Upper lobe of left lung (tissue), 6 donors: ENCODE measurements at places on chromosomes 16 and 17. TPM values are rescaled to one million over a fixed set of nuclear protein-coding genes. Genes with fewer than 3 reads are reported as not detected.

The GLIS2 gene
- total RNA-seq = 22.0 TPM

The MPV17L gene
- total RNA-seq = 2.8 TPM

The ZNF287 gene
- 6.5 TPM for total RNA-seq

The TPPP3 gene
- total RNA-seq = 105 TPM

DNA sequence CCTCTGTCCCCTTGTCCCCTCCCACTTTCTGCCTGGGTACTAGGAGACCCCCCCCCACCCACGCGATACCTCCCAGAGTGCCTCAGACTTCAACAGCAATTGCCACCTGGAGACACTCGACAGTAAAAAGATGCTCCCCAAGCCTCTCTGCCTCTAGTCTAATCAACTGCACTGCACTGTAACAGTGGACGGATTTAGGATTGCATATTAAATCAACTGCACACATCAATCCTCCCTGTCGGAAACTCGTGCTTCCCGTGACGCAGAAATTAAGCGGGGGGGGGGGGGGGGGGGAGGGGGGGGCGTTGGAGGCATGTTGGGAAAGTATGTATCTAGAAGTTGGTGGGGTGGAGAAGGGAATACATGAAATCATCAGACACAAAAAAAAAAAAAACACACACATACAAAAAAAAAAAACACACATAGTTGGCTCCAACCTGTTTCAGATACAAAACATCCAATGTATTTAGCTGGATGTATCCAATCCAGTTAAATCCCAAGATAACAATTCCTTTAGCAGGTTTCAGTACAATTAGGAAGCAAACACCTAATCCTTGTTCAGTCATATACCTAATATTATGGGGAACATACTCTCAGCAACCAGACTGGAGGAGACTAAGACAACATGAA is 29.7 kb downstream of the FAM222B start:
- peak overlapping the region; percentile 91 for H3K27ac ChIP-seq
- peak overlapping the region; percentile 89 for H3K4me3 ChIP-seq
- no peak for DNase-seq
- H3K4me1 ChIP-seq = peaks cover 44% of the 10 kb centered on the region
- H3K36me3 ChIP-seq = no peaks in the 10 kb centered on the region
- H3K27me3 ChIP-seq = no peaks in the 10 kb centered on the region

DNA sequence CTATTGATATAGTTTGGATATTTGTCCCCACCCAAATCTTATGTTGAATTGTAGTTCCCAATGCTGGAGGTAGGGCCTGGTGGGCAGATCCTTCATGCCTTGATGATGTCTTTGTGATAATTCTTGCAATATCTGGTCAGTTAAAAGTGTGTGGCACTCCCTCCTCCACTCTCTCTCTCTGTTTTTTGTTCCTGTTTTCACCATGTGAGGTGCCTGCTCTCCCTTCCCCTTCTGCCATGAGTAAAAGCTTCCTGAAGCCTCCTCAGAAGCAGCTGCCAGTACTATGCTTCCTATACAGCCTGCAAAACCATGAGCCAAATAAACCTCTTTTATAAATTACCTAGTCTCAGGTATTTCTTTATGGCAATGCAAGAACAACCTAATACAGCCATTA is 47.3 kb downstream of the TOM1L2 start:
- DNase-seq = no peak
- no peaks in the 10 kb centered on the region for H3K36me3 ChIP-seq
- no peak overlapping the region for H3K4me3 ChIP-seq
- peaks cover 44% of the 10 kb centered on the region for H3K4me1 ChIP-seq
- H3K27me3 ChIP-seq = no peaks in the 10 kb centered on the region

DNA sequence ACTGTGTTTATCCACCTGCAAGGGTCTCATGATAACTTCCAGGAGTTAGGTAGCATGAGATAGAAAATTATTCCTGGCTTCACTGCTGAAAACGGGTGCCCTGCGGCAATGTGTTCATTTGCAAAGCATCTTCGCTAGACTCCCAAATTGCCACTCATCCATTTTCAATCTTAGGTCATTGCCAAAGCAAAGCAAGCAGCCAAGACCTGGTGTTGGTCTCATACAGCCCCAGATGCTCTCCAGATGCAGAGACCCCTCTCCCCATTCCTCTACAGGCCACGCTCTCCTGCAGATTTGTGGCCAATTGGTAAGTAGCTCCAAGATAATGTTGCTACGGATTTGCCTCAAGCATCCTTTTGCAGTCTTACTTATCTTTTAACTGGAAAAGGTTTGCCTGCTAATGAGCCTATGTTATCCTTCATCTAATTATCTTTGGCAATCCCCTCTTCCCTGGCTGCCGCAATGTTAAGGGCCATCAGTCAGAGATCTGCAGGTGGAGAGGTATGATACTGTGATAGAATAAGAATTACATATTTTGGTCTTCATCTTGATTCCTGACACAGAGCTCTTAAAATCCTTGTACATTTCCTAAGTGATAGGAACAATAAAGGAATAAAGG is 222.0 kb downstream of the SLC39A11 start:
- no peak for DNase-seq
- no peak overlapping the region for H3K4me3 ChIP-seq
- no peaks in the 10 kb centered on the region for H3K4me1 ChIP-seq
- no peaks in the 10 kb centered on the region for H3K36me3 ChIP-seq

GRCh38 chr17:80852476-80853015 is 139.1 kb upstream of the CHMP6 start:
- DNase-seq = no peak
- no peaks in the 10 kb centered on the region for H3K27me3 ChIP-seq
- H3K27ac ChIP-seq = no peak overlapping the region
- no peak overlapping the region for H3K4me3 ChIP-seq

DNA sequence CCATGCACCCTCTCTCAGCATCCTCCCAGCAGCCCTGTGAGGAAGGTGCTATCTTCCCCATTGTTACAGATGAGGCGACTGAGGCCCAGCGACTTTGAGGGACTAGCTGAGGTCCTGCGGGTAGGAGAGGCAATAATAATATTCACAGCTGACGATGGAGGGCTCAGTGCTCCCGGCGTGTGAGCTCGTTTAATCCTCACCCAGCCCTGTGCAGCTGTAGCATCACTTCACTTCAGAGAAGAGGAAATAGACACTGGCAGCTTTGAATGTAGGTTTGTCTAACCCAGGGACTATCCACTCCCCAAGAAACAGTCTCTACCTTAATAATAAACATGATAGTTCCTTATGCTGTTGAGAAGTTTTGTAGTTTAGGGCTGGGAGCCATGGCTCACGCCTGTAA is 21.6 kb downstream of the LASP1 start:
- H3K27me3 ChIP-seq = no peaks in the 10 kb centered on the region
- H3K4me3 ChIP-seq = no peak overlapping the region
- peaks cover 64% of the 10 kb centered on the region for H3K4me1 ChIP-seq
- no peak for DNase-seq

GRCh38 chr17:79154951-79155585 is 80.4 kb downstream of the ENGASE start:
- no peaks in the 10 kb centered on the region for H3K4me1 ChIP-seq
- peak; percentile 82 for DNase-seq
- no peaks in the 10 kb centered on the region for H3K36me3 ChIP-seq
- no peaks in the 10 kb centered on the region for H3K27me3 ChIP-seq

DNA sequence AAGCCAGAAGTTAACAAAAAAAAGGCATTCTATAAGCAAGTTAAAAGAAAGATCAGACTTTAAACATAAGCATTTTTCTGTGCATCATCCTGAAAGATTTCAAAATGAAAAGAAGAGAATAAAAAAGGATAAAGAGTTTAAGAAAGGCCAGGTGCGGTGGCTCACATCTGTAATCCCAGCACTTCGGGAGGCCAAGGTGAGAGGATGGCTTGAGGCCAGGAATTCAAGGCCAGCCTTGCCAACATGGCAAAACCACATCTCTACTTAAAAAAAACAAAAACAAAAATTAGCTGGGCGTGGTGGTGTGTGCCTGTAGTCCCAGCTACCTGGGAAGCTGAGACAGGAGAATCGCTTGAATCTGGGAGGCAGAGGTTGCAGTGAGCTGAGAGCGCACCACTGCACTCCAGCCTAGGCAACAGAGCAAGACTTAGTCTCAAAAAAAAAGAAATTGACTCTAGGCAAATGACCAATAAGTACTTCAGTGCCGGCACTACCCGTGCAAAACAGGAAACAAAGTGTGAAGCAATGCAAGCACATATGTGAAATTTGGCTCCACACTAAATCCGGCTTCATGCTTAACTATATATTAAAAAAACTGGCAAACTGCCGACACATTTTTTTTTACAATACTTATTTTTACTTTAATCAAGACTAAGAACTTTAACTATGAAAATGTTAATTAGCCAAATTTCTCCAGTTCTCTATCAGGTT is 83.2 kb upstream of the C17orf78 start:
- peak; percentile 53 for DNase-seq
- H3K36me3 ChIP-seq = no peaks in the 10 kb centered on the region
- H3K4me1 ChIP-seq = peaks cover 3% of the 10 kb centered on the region
- H3K27ac ChIP-seq = no peak overlapping the region
- no peak overlapping the region for H3K4me3 ChIP-seq
- no peaks in the 10 kb centered on the region for H3K27me3 ChIP-seq

GRCh38 chr17:78364436-78365281 is 4.8 kb upstream of the SOCS3 start:
- no peaks in the 10 kb centered on the region for H3K27me3 ChIP-seq
- H3K4me3 ChIP-seq = no peak overlapping the region
- peak overlapping the region; percentile 72 for H3K27ac ChIP-seq
- peak; percentile 76 for DNase-seq
- H3K4me1 ChIP-seq = peaks cover 34% of the 10 kb centered on the region
- H3K36me3 ChIP-seq = no peaks in the 10 kb centered on the region

DNA sequence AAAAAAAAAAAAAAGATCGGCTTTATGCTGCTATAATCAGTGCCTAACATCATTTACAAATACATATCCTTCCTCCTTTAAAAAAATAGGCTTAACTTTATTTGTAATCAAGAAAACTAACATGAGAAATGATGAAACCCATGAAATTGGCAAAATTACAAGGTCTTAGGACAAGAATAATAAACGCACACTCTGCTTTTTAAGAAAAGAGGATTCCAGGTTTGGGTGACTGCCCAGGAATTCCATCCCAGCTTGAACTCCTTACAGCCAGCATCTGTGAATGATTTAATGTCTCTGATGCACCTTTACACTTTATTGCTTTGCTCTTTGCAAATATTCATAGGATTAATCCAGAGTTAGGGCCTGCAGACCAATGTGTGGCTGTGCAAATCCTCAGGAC is 196.0 kb downstream of the CBLN1 start:
- H3K27ac ChIP-seq = no peak overlapping the region
- H3K36me3 ChIP-seq = no peaks in the 10 kb centered on the region
- no peaks in the 10 kb centered on the region for H3K4me1 ChIP-seq
- no peaks in the 10 kb centered on the region for H3K27me3 ChIP-seq
- DNase-seq = no peak

DNA sequence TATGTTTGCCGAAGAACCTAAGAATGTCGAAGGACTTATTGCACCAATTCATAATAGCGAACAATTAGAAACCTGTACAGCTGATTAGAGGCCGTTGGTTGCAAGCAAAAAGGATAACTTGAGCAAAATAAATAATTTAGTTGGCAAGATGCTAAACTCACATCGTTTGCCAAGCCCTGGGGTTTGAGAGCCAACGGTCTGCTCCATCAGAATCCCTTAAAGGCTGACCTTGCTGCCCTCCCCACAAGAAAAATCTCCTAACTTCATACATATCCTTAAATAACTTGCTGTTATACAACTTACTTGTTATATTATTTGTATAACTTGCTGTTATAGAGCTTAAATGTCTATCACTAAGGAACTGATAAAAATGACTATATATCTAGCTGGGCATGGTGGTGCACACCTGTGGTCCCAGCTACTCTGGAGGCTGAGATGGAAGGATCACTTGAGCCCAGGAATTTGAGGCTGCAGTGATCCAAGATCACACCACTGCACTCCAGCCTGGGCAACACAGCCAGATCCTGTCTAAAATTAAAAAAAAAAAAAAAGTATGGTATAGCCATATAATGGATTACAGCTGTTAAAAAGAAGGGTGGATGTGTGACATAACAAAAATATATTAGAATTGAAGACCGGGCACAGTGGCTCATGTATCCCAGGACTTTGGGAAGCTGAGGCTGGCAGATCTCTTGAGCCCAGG is 1.9 kb upstream of the TRIM37 start:
- H3K27ac ChIP-seq = no peak overlapping the region
- peaks cover 21% of the 10 kb centered on the region for H3K4me1 ChIP-seq
- H3K36me3 ChIP-seq = peaks cover 12% of the 10 kb centered on the region
- no peak overlapping the region for H3K4me3 ChIP-seq
- DNase-seq = no peak

- no peak for DNase-seq
- no peak overlapping the region for H3K4me3 ChIP-seq
- H3K4me1 ChIP-seq = no peaks in the 10 kb centered on the region
These were observed 6.2 kb downstream of the WNT9B start for GRCh38 chr17:46857600-46857999.
